Caki2 (cell line): ENCODE measurements at places on chromosomes 7 and 10. TPM values are rescaled to one million over a fixed set of nuclear protein-coding genes. Genes with fewer than 3 reads are reported as not detected.

DNA sequence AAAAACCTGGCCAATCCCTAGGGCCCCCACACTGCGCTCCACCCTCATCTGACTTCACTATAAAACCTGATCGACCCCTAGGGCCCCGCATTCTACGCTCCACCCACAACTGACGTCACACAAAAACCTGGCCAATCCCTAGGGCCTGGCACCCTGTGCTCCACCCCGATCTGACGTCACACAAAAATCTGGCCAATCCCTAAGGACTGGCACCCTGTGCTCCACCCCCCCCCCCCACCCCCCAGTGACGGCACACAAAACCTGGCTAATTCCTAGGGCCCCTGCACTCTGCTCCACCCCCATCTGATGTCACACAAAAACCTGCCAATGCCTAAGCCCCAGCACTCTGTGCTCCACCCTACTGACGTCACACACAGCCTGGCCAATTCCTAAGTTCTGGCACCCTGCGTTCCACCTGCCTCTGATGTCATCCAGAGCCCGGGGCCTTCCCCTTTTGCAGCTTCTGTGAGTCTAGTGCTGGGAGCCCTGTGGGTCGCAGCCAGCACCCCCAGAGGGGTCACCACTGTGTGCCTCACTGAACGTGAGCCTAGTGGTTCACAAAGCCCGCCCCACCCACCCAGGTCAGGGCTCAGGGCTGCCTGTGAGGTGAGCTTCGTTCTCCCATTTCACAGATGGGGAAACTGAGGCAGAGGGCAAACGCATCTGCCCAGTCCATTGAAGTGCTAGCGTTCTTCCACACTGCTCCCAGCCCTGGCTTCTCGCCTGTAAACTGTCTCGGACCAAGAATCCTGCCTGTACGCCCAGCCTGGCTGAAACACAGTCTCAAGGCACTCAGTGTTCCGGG lies 40.6 kb downstream of the MICALL2 start:
- DNase-seq: peak; percentile 87

GRCh38 chr10:6621536-6621935 lies 41.5 kb upstream of the PRKCQ start:
- no peak for DNase-seq

DNA sequence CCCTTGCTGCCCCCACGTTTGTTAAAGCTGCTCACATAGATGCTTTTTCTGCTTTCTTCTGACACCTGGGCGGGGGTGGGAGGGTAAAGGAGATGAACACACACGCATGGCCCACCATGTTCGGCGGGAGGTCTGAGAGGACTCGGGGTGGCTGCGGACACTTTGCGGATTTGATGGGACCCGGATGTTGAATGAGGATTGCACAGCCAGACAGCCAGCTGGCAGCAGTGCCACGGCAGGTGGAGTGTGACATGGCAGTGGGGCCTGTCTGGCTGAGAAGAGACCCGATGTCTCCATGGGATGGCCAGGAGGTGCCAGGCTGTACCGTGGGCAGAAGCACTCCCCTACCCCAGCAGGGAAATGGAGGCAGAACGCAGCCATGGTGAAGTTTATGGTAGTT lies 31.2 kb downstream of the PPP2R2D start:
- DNase-seq: no peak

- no peak for DNase-seq
Observed at GRCh38 chr10:49803988-49804387, 41.9 kb upstream of the OGDHL start.

DNA sequence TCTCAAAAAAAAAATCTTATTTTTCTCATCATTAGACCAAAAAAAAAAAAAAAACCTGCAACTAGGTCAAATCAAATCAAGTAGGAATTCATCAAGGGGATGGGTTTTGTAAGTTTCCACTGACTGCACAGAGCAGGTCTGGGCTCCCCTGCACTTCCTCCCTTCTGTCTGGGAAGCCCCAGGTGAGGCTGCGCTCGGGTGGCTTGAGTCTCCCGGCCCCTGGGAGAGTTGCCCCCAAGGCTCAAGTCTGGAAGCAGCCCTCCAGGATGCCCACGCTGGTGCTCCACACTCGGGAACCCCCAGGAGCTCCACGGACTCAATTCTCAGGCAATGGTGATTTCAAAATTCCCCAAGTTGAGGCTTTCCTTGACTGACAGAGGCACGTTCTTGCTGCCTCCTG lies 41.7 kb upstream of the RBM33 start:
- no peak for DNase-seq

GRCh38 chr7:81846398-81846797 lies 76.6 kb upstream of the HGF start:
- DNase-seq: no peak

GRCh38 chr10:14586901-14587300 lies 187.8 kb downstream of the FAM107B start:
- no peak for DNase-seq

DNA sequence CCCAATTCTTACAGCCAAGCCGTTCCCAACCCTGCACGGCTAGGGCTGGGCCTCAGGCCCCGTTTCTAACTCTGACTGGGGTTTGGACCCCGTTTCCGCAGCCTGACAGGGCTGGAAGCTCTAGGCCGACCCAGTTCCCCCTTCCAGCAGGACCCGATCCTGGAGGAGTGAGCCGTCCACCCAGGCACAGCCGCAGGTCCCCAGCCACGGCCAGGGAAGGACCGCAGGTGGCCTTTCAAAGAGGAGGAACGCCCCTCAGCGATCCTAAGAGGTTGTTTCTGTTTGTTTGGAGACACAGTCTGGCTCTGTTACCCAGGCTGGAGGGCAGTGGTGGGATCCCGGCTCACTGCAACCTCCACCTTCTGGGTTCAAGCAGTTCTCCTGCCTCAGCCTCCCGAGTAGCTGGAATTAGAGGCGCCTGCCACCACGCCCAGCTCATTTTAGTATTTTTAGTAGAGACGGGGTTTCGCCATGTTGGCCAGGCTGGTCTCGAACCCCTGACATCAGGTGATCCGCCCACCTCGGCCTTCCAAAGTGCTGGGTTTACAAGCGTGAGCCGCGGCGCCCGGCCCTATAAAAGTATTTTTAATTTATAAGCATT lies 778 bp upstream of the GET4 start:
- no peak for DNase-seq

GRCh38 chr7:55026867-55027490 lies 8.2 kb downstream of the EGFR start:
- DNase-seq: no peak

- DNase-seq: no peak
Observed at GRCh38 chr7:106345421-106346166, 60.8 kb upstream of the NAMPT start.

DNA sequence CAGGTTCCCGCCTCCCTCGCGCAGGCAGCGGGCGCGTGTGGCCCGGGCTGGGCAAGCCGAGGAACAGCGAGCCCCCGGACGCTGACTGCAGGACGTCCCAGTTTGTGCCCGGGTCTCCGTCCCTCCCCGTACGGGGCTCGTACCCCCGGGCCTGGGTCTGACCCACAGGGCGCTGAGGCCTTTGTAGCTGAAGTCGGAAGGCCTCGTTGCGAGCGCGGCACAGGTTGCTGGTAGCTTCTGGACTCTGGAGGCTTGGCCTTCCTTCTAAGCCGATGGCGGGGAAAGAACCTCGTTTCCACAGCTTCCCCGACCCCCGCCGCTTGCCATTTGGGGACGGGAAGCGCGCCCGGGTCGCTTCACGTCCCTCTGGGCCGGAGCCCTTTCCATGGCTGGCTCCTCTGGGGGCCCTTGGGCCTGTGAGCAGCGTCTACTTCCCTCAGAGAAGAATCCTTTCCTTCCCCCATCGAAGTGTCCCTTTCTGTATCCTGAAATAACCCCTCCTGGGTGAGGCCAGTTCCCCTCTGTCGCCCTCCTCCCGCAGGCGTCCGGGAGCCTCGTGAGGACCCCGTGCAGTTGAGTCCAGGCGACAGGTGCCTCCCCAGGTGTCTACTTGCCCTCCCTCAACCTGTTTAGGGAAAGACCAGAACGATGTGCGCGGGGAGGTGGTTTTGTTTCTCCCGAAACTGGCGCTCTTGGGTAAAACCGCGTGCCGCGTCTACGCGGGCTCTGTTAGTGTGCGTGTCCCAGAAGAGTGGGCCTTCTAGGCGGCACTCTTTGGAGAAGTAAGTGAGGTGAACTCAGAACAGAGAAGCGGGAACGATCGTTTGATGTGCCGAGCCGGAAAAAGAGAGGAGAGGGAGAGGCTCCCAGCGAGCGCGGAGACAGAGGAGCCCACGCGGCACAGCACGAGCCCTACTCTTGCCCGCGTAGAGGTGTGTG lies 9.3 kb downstream of the EVX1 start:
- no peak for DNase-seq

DNA sequence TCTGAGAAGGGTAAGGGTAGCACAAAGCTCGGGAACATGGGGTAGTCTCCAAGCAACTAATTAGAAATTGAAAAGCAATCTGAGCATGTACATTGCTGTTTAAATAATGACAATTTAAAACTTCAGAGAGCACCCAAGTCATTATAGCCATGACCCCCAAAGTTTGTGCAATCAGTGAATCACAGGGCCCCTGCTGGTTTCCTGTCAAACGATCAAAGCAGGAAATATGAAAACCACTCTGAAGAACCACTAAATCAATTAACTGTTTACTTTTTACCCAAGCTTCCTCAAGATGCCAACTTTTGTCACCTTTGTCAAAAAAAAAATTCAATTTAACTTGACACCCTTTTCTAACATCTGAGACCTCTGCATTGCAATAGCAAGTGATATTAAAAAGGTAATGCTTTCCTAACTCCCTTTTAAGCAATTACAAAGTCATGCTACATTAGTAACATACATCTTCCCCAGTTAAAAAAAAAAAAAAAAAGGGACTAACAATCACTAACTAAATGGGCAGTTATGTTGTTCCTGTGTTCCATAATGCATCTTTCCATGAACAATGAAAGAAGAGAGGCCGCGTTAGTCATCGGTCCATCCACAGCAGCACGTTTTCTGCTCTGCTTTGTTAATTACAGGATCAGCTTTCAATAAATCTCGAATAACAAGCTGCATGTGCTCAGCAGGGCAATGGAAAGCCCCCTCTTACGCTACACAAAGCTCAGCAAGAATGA lies 80.6 kb downstream of the ETV1 start:
- DNase-seq: no peak

GRCh38 chr10:60399328-60399727 lies 9.7 kb upstream of the ANK3 start:
- DNase-seq: no peak

- no peak for DNase-seq
Observed at GRCh38 chr10:2145491-2145890, 408.2 kb upstream of the ADARB2 start.

DNA sequence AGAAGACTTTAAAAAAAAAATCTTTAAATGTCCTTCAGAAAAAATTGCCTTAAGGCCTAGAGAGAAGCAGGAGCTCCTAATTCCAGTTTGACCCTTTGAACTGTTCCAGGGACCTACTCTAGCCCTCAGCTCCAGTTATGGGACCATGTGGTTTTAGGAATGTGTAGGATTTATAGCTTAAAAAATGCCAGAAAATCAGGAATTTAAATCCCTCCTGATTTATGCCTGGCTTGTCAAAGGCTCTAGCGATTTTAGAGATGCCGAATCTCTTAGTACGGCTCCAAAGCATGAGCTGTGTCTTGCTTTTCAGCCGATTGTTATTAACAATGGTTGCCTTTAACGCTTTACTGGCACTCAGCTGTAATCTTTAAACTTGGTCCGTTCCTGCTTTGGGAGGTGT lies 130.6 kb upstream of the NPVF start:
- no peak for DNase-seq

Gene ANKRD2
- total RNA-seq: 15.6 and 19.4 TPM in 2 replicates

Gene AEBP1
- total RNA-seq: not detected in 2 replicates

Gene AGBL3
- 0.81 and 1.5 TPM in 2 replicates for total RNA-seq
